ENCODE measurements at places on chromosomes 16 and 17. TPM values are rescaled to one million over a fixed set of nuclear protein-coding genes. Genes with fewer than 3 reads are reported as not detected.

DNA sequence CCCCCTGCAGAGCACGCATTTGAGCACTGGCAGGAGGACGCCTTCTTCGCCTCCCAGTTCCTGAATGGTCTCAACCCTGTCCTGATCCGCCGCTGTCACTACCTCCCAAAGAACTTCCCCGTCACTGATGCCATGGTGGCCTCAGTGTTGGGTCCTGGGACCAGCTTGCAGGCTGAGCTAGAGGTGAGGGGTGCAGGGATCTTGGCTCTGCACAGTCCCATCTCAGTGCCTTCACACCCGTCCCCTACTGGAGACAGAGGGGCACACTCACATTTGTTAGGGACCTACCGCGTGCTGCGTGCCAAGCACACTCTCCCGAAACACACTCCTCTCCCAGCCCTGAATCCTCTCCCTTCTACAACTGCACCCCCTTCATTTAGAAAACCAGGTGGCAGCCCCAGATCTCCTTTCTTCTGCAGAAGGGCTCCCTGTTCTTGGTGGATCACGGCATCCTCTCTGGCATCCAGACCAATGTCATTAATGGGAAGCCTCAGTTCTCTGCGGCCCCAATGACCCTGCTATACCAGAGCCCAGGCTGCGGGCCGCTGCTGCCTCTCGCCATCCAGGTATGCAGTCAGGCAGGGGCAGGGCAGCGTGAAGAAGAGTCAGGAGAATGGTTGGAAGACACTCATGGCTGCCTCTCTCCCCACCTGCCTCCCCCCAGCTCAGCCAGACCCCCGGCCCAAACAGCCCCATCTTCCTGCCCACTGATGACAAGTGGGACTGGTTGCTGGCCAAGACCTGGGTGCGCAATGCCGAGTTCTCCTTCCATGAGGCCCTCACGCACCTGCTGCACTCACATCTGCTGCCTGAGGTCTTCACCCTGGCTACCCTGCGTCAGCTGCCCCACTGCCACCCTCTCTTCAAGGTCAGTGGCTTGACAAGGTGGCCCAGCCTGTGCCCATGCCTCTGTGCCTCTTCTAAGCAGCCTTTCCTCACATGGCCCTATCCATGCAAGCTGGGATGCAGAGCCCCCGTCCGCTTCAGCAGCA is 6.3 kb downstream of the ALOX15B start:
- no peak overlapping the region for H3K4me3 ChIP-seq
- no peak overlapping the region for H3K27ac ChIP-seq
- no peaks in the 10 kb centered on the region for H3K27me3 ChIP-seq
- H3K36me3 ChIP-seq = no peaks in the 10 kb centered on the region
- no peak for DNase-seq
- H3K4me1 ChIP-seq = no peaks in the 10 kb centered on the region

DNA sequence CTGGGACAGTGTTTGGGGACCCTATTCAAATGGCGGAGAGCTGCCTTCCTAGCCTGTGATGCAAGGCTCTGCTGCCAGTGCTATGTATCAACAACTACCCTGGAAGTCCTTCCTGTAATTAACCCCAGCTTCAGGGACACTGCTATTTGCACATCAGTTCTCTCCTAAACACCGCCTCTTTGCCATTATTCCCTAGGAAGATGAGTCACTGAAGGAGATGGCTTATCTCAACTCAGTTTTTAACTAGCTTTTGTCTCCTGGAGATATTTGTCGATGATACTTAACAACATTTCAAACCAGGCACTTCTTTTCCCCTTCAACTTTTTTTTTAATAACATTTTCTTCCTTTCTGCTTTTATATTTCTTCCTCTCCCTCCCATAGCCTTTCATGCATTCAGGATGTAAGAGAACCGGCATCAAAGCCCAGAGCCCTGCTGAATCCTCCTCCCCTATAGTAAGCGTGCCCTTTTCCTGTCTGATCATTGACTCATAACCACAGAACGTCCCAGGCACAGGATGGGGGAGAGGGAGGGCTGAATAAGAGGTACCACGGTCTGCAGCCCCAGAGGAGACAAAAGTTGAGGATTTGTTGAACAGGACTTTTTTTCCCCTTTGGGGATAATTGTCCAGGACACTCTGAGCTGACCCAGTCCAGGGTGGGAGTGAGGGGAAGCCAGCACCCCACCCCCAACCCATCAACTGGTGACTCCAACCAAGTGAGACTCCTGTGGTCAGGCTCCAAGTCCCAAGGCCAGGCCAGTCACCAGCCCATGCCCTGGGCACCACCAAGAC is 387.8 kb upstream of the SALL1 start:
- H3K4me3 ChIP-seq = no peak overlapping the region
- no peaks in the 10 kb centered on the region for H3K27me3 ChIP-seq
- H3K36me3 ChIP-seq = no peaks in the 10 kb centered on the region
- H3K27ac ChIP-seq = no peak overlapping the region
- H3K4me1 ChIP-seq = peaks cover 9% of the 10 kb centered on the region

Gene PRR29
- total RNA-seq = 4.4 TPM

DNA sequence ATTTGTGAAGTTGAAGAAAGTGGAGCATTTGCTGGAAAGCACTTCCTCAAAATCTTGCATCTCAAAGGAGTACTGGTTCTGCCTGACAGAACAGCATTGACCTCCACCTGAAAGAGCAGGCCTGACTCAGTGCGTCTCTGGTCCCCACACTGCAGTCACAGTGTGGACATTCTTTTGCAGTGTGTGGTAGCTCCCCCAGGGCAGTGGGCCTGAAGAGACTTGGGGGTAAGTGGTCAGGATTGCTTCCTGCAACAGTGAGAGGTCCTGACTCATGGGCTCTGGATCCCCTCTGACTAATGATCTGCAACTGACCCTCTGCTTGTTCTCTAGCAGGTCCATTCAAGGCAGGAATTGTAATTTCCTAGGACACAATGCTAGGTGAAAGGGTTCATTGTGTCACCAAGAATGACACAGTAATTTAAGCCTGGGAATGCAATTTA is 204.9 kb upstream of the KCNJ16 start:
- H3K36me3 ChIP-seq = no peaks in the 10 kb centered on the region
- H3K4me3 ChIP-seq = no peak overlapping the region
- no peaks in the 10 kb centered on the region for H3K4me1 ChIP-seq
- DNase-seq = no peak
- no peaks in the 10 kb centered on the region for H3K27me3 ChIP-seq
- no peak overlapping the region for H3K27ac ChIP-seq

Gene RNF43
- total RNA-seq = 9.5 TPM

- no peak overlapping the region for H3K27ac ChIP-seq
- H3K4me3 ChIP-seq = peak overlapping the region; percentile 86
- DNase-seq = no peak
- no peaks in the 10 kb centered on the region for H3K27me3 ChIP-seq
- peaks cover 21% of the 10 kb centered on the region for H3K4me1 ChIP-seq
- peaks cover 6% of the 10 kb centered on the region for H3K36me3 ChIP-seq
These were observed 968 bp downstream of the AGRP start for GRCh38 chr16:67482233-67482924.

GRCh38 chr17:19487024-19487600 is 46.5 kb upstream of the SLC47A1 start:
- H3K27ac ChIP-seq = no peak overlapping the region
- no peaks in the 10 kb centered on the region for H3K4me1 ChIP-seq
- no peaks in the 10 kb centered on the region for H3K27me3 ChIP-seq
- H3K36me3 ChIP-seq = no peaks in the 10 kb centered on the region

All from kidney (tissue), 22 donors.